Suprapubic skin (tissue), 4 donors: ENCODE measurements at places on chromosomes 12 and 14.
A peak's percentile ranks its signal among the peaks of the same experiment; 100 is the strongest.

DNA sequence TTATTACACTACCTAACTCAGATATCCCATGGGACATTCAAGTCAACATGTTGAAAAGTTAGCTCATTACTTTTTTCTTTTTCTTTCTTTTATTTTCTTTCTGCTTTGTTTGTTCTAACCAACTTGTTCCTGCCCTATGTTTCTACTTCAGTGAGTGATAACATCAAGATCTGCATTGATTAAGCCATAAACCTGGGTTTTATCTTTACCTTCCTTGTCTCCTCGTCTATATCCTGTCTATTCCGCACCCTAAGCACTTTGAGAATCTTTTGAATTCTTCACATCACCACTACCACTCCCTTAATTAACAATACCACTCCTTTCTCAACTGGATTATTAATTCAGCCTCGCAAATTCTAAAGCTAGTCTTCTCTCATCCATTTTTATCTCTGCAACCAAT lies 81.9 kb upstream of the AVPR1A start:
- H3K36me3 ChIP-seq: no peaks in the 10 kb centered on the region
- H3K27me3 ChIP-seq: no peaks in the 10 kb centered on the region
- H3K27ac ChIP-seq: no peak overlapping the region
- H3K4me1 ChIP-seq: no peaks in the 10 kb centered on the region
- H3K4me3 ChIP-seq: no peak overlapping the region

- no peaks in the 10 kb centered on the region for H3K27me3 ChIP-seq
- H3K36me3 ChIP-seq: no peaks in the 10 kb centered on the region
- no peak overlapping the region for H3K27ac ChIP-seq
- H3K4me3 ChIP-seq: no peak overlapping the region
- H3K4me1 ChIP-seq: peaks cover 41% of the 10 kb centered on the region
- no peak for DNase-seq
Measured at GRCh38 chr12:46260124-46260912, 8.5 kb downstream of the SLC38A1 start.

GRCh38 chr12:131535779-131536178 lies 175.1 kb upstream of the SFSWAP start:
- no peak overlapping the region for H3K27ac ChIP-seq
- no peaks in the 10 kb centered on the region for H3K36me3 ChIP-seq
- DNase-seq: no peak
- no peaks in the 10 kb centered on the region for H3K4me1 ChIP-seq

DNA sequence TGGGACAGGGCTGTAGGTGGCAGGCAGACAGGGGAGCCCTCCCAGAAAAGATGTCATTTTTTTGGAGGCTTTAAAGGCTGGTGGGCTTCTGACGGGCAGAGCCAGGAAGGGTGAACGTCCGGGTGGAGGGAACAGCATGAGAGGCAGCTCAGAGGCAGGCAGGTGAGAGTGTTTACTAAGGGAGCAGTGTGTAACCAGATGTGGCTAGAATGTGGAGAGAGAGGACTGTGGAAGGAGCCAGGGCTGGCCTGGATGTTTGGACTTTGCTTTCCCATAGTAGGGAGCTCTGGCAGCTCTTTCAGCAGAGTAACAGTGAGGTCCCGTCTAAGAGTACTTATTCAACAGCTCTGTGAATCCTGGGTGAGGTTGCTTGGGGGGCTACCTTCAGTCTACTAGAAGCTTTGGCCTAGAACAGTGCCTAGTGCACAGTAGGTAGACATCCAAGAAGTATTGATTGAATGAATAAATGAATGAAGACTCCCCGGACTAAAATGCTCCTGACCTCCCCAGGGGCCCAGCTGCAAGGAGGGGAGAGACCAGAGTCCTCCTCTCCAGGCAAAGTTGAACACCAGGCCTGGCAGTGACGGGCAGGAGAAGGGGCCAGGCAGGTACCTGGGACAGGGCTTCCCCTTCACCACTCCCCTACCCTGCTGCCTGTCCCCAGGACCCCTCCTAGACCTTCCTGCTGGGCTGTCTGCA lies 8.5 kb downstream of the FAM222A start:
- no peak overlapping the region for H3K4me3 ChIP-seq
- H3K27ac ChIP-seq: no peak overlapping the region
- peaks cover 18% of the 10 kb centered on the region for H3K27me3 ChIP-seq
- H3K4me1 ChIP-seq: peaks cover 27% of the 10 kb centered on the region
- no peak for DNase-seq

GRCh38 chr12:93661021-93661420 lies 16.2 kb upstream of the CRADD start:
- DNase-seq: no peak
- H3K36me3 ChIP-seq: no peaks in the 10 kb centered on the region
- H3K4me1 ChIP-seq: no peaks in the 10 kb centered on the region
- no peaks in the 10 kb centered on the region for H3K27me3 ChIP-seq
- no peak overlapping the region for H3K4me3 ChIP-seq
- H3K27ac ChIP-seq: no peak overlapping the region

DNA sequence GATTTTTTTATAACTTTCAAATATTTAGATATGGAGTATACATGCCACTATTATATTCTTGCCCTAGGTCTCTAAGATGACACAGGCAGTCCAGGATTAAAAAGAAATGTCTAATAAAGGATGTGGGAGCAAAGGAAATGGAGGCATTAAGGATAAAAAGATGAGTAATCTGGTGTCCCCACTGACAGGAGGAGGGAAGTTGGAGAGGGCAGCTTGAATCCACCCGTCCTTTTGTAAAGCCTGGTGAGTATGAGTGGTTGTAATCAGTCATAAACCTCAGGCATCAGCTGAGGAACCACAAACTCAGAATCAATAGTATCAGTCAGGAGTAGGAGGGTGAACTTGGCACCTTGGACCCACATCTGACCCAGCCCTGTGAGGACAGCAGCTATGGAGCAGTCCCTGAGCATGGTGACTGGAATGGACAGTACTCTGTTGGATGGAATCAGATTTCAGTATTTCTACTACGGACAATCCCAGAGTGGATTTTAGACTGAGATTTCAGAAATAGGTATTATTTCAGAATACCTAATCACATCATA lies 100.5 kb downstream of the EXOC5 start:
- H3K4me3 ChIP-seq: no peak overlapping the region
- no peaks in the 10 kb centered on the region for H3K27me3 ChIP-seq
- H3K4me1 ChIP-seq: peaks cover 3% of the 10 kb centered on the region
- no peaks in the 10 kb centered on the region for H3K36me3 ChIP-seq

DNA sequence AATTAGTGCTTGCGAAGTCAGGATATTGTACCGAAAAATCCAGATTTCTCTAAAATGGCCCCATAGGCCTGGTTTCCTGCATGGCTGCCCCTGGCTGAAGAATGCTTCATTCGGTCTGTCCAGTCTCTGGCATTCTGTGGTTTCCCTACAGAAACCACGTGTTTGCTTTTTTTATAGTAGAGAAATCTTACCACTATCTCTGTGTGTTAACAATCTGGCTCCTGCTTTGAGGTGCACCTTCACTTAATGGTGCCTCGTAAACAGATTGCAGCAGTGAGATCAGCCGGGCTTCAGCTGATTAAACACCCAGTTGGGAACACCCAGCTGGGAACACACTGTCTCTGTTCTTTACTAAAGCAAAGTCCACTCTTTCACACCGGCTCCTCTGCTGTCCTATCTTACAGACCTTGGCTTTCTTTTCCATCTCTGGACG lies 6.7 kb upstream of the DNAAF2 start:
- H3K36me3 ChIP-seq: no peaks in the 10 kb centered on the region
- H3K27me3 ChIP-seq: no peaks in the 10 kb centered on the region
- no peak for DNase-seq
- H3K4me3 ChIP-seq: no peak overlapping the region
- H3K27ac ChIP-seq: no peak overlapping the region

GRCh38 chr12:64616201-64616600 lies 5.9 kb downstream of the RASSF3 start:
- no peak overlapping the region for H3K4me3 ChIP-seq
- no peaks in the 10 kb centered on the region for H3K36me3 ChIP-seq
- no peak overlapping the region for H3K27ac ChIP-seq
- DNase-seq: no peak

GRCh38 chr12:5554711-5555110 lies 122.8 kb downstream of the NTF3 start:
- no peak for DNase-seq
- no peaks in the 10 kb centered on the region for H3K4me1 ChIP-seq
- H3K27me3 ChIP-seq: peaks cover 3% of the 10 kb centered on the region
- H3K4me3 ChIP-seq: no peak overlapping the region
- H3K36me3 ChIP-seq: no peaks in the 10 kb centered on the region

DNA sequence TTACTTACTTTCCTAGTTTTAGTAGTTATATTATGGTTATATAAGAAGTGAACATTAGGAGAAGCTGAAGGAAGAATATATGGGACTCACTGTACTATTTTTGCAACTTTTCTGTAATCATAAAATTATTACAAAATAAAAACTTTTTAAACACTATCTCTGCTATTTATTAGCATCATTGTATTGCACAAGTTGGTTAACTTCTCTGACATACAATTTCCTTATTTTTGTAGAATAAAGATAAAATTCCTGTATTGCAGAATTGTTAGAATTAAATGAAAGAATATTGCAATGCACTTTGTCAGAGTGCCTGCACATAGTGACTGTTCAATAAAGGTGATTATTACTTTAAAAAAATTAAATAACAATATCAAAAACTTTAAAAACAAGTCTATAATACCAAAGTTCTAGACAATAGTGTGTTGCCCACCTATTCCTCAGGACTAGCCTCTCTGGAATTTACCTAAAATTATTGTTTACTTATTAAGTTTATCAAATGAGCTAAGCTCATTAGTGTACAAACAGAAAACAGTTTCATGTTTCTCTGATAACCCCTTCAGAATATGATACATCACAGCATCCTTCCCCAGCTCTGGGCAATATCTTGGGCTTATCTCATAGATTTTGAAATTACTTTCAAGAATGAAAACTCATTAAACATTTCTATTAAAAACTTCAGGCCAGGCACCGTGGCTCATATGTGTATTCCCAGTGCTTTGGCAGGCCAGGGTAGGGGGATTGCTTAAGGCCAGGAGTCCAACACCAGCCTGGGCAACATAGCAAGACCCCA lies 77.4 kb upstream of the TMPO start:
- H3K4me1 ChIP-seq: peaks cover 20% of the 10 kb centered on the region
- H3K4me3 ChIP-seq: no peak overlapping the region
- H3K27ac ChIP-seq: no peak overlapping the region

GRCh38 chr12:99959549-99960170 lies 25.1 kb downstream of the ANKS1B start:
- no peak for DNase-seq
- H3K4me1 ChIP-seq: peaks cover 4% of the 10 kb centered on the region
- H3K27me3 ChIP-seq: no peaks in the 10 kb centered on the region
- H3K4me3 ChIP-seq: no peak overlapping the region
- H3K27ac ChIP-seq: no peak overlapping the region
- no peaks in the 10 kb centered on the region for H3K36me3 ChIP-seq

- no peak overlapping the region for H3K4me3 ChIP-seq
- H3K27ac ChIP-seq: no peak overlapping the region
- DNase-seq: no peak
- H3K27me3 ChIP-seq: no peaks in the 10 kb centered on the region
- no peaks in the 10 kb centered on the region for H3K4me1 ChIP-seq
- H3K36me3 ChIP-seq: no peaks in the 10 kb centered on the region
Measured at GRCh38 chr12:86389949-86390348, 133.8 kb upstream of the MGAT4C start.

GRCh38 chr14:103094406-103095209 lies at the start of gene EXOC3L4:
Gene EXOC3L4, plus strand, starts transcription at chr14:103094725. Its CDS starts 5,495 bp downstream, at chr14:103100220.
- peaks cover 8% of the 10 kb centered on the region for H3K27me3 ChIP-seq
- DNase-seq: no peak
- no peak within 1 kb of the TSS for H3K4me3 ChIP-seq

DNA sequence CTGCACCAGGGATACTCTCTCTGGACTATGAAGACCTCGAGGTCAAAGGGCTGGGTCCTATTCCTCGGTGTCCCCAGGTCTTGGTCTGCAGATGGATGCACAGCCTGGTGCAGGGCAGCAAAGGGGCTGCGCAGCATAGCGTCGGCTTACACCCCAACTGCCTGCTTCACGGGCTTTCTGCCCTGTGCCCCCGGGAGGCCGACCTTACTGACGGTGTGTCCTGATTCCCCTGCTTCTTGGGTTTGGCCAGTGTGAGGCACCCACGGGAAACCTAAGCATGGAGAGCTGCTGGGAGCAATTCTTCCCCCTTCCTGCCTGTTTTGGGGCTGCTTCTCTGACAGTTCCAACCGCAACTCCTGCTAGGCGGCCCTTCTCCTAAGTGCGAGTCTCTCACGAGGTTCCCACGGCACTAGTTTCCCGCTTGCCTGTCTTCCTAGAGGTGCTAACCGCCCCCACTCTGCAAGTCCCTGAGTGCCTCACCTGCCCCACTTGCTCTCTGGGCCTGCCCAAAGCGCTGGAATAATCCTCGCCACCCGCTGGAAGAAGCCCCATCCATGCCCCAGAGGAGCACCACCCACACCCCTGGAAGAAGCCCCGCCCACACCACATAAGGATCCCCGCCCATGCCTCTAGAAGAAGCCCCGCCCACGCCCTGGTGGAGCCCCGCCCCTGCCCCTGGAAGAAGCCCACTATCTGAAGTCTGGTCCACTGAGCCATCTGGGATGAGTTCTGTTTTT lies 54.0 kb downstream of the PRIMA1 start:
- no peak overlapping the region for H3K27ac ChIP-seq
- no peaks in the 10 kb centered on the region for H3K27me3 ChIP-seq
- DNase-seq: no peak
- no peak overlapping the region for H3K4me3 ChIP-seq

- no peaks in the 10 kb centered on the region for H3K4me1 ChIP-seq
- peaks cover 96% of the 10 kb centered on the region for H3K36me3 ChIP-seq
- DNase-seq: no peak
- no peak overlapping the region for H3K4me3 ChIP-seq
- H3K27me3 ChIP-seq: no peaks in the 10 kb centered on the region
Measured at GRCh38 chr14:102975662-102976061, 53.2 kb downstream of the AMN start.

DNA sequence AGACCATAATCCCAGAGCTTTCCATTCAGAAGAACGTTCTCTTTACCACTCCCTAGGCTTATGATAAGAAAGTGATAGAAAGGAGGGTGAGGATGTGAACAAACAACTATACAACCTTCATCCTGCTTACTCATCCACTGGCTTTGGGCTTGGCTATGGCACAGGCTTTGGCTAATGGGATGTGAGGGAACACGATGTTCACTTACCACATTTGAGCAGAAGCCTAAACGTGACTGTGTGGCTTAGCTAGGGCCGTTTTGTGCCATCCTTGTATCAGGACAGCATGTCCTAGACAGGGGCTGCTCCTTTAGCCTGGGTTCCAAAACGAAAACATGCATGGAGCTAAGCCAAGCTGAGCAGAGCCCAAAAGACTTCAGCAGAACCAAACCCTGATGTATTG lies 118.6 kb upstream of the CCDC175 start:
- peak overlapping the region; percentile 87 for H3K27ac ChIP-seq
- no peaks in the 10 kb centered on the region for H3K36me3 ChIP-seq
- no peaks in the 10 kb centered on the region for H3K27me3 ChIP-seq
- H3K4me1 ChIP-seq: peaks cover 6% of the 10 kb centered on the region

GRCh38 chr12:91628656-91629055 lies 446.0 kb upstream of the DCN start:
- H3K4me1 ChIP-seq: no peaks in the 10 kb centered on the region
- no peak overlapping the region for H3K27ac ChIP-seq
- H3K27me3 ChIP-seq: no peaks in the 10 kb centered on the region
- no peak overlapping the region for H3K4me3 ChIP-seq

GRCh38 chr12:14164266-14164665 lies 182.9 kb upstream of the GRIN2B start:
- no peak overlapping the region for H3K4me3 ChIP-seq
- H3K27me3 ChIP-seq: no peaks in the 10 kb centered on the region
- no peaks in the 10 kb centered on the region for H3K4me1 ChIP-seq
- H3K36me3 ChIP-seq: no peaks in the 10 kb centered on the region
